Right hindlimb (tissue), 1 donor: ENCODE measurements at places on chromosomes 5 and 9.

GRCh38 chr5:181151146-181151545, 3.8 kb downstream of the OR2V2 start:
- DNase-seq, result no peak

- DNase-seq, result peak; percentile 30
Measured at GRCh38 chr5:169641253-169641652, 4.2 kb downstream of the DOCK2 start.

DNA sequence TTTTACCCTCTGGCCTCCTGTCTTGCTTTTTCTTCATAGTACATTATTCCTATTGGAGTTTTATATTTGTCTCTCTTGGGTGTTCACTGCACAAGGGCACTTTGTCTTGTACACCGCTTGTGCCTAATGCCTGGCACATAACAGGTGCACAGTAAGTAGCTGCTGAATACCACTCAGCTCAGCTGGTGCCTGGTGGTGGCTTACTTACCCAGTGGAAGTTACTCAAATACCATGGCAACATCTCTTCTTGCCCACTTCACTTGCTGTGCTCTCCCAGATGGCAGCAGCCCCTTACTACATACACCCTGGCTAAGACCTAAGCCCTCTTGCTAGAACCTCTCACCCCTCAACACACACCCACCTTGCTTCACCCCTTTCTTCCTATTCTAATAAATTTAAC, 11.3 kb upstream of the SKP1 start:
- DNase-seq, result no peak

DNA sequence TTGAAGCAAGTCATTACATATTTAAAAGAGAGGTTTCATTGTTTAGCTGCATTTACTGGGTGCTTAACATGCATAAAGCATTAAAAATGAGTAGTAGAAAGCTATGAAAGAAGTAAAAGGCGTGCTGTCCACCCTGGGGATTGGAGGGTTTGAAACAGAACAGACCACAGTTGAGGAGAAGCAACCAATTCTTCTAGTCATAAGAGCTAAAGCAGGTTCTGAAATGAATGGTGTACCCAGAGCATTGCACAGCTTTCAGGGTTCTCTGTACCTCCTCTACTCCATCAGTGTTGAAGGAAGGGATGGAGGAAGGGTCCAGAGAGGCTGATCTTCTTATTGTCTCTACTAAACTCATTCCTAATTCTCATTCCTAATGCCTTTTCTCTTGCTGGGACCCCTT, 68.9 kb downstream of the SH3RF2 start:
- no peak for DNase-seq

DNA sequence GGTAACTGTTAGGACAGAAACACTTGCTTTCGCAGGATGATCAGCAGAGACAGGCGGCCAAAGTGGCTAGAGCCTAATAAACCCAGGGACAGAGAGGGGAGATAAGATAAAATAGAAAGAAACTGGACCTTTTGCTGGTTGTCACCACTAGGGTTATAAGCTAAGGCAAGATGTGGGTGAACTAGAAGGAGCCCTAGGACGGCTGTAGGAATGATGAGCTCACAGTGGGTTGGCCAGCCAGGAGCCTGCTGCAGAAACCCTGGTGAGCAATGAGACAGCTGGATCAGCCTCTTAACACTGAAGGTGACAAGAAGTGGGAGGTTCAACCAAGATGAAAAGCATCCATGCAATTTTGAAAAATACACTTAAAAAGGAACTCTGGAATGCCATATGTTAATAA, 13.5 kb downstream of the CTNND2 start:
- DNase-seq, result no peak

- no peak for DNase-seq
Measured at GRCh38 chr5:84605241-84605640, 220.6 kb upstream of the EDIL3 start.

DNA sequence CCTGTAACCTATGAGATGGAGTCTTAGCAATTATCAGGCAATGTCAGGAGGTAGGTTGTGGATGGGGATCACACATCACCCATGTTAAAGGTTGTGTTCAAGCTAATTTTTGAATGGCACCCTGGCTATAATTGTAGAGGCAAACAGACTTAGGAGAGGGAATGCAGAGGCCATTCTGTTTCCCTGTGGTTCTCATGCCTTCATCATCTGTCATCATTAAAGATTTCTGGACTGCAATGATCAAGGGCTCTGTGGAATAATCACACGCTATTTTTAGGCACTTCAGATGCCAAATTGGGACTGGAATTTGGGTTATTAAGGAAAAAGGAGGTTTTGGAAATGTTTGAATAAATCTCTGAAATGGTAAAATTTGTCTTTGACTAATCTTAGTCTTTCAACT, 1065.4 kb downstream of the TAF11L14 start:
- no peak for DNase-seq

DNA sequence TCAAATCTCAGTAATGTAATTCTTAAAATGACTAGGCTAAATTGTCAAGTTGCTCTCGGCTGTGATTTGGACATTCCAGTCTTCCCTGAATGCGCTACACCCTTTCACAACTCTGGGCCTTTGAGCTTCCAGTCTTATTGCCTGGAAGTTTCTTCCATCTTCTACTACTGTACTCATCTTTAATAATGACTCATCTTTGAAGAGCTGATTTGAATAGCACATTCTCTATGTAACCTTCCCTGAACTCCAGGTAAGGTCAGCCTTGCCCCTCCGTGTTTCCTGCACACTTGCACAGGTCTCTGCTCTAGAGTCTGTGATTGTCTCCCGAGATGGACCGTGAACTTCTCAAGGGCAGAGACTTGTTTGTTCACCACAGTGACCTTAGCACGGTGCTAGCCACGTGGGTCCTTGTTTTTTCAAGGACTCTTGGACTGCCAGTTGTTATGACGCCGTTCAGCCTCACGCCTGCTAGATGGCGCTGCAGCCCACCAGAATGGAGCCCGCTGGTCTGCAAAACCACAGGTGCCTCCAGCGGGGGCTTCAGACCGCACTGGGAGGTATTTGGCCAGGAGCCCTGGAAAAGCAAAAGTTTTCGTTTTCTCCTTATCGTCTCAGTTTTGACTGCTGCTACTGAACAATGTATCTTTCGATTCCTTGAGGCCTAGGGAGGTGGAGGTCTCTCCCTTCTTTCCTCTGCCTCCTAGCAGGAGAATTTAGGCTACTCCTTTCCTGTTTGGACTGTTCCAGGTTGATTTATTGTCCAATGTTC, 44.4 kb downstream of the SEC61B start:
- peak; percentile 79 for DNase-seq

GRCh38 chr9:138020795-138021182, 143.2 kb downstream of the CACNA1B start:
- no peak for DNase-seq

- DNase-seq, result no peak
Measured at GRCh38 chr5:160905285-160905684, 53.3 kb upstream of the ATP10B start.

DNA sequence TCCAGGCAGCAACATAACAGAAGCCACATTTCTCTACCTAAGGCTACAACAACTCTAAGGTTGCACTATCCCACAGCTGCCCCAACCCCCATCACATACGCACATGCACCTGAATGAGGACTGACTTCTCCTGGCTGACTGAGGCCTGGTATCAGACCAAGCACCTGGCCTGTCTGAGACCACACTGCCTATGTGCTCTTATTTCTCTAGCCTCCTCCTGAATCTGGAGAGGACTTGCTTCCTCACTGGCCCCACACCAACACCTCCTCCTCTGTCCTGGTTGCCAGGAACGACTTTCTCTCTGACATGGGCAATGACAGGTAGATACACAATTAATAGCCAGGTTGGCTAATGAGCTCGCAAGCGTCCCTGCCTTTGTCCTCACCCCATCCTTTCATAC, 14.9 kb upstream of the VDAC1 start:
- DNase-seq, result no peak

DNA sequence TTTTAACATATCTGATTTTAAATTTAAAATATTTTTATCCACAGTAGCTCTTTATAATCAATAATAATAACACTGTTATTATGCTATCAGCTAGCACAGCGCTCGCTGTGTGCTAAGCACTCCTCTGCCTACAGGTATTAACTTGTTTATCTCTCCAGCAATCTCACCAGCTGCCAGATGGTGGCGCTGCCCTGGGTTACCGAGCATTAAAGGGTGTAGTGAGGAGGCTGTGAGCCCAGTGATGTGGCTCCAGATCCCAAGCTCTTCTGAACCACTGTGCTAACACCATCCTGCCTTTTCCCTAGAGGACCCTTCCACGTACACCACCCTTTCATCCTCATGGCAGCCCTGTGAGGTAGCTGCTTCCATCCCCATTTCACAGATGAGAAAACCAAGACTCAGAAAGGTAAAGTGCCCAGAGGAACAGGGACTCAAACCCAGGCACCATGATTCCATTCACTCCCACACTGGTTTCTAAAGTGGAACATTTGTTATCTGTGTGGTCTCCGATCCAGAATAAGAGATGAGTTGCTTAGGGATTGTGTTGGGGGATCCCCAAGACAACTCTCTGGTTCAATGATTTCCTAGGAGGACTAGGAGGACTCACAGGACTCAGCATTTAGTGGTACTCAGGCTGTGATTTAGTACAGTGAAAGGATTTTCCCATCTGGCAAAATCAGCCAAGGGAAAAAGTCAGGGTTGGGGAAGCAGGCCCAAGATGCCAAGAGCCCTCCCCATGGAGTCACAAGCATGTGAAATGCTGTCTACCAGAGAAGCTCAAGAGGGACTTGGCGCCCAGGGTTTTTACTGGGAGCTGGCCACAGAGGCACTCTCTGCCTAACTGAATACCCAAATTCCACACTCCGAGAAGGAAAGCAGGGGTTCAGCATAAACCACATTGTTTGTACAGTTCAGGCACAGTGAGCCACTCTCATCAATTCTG, 7.0 kb downstream of the IGFBPL1 start:
- DNase-seq, result no peak

GRCh38 chr5:115068239-115069086, 101.2 kb downstream of the TRIM36 start:
- DNase-seq, result no peak

GRCh38 chr5:30690931-30691330, 502.6 kb upstream of the CDH6 start:
- DNase-seq, result no peak

DNA sequence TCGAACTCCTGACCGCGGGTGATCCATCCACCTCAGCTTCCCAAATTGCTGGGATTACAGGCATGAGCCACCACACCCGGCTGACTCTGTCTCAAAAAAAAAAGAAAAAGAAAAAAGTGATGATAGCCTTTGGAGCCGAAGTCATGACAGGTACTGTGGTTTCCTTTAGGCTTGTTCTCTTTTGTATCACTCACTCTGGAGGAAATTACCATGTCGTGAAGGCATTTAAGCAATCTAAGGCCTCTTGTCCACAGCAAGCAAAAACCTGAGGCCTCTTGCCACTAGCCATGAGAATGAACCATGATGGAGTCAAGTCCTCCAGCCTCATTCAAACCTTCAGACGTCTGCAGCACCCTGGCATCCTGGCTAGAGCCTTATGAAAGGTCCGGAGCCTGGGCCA, 286.1 kb downstream of the RAB3C start:
- DNase-seq, result no peak

DNA sequence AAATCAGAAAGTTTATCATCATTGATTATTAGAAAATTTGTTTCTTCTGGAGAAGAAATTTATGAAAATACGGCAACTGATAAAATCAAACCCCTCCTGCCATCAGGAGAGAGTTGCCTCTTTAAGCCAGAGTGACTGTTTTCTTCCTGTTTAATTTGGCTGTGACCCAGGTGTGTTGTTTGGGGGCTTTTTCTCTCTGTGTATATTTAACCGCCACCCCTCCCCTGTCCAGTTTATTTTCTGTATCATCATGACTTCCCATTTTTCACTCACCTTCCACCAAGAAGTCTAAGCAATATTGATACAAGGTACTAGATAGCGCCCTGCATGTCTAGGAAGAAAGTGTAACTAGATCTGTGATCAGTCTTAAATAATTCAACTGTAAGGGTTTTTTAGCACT, 50.1 kb downstream of the FAM78A start:
- DNase-seq, result no peak

DNA sequence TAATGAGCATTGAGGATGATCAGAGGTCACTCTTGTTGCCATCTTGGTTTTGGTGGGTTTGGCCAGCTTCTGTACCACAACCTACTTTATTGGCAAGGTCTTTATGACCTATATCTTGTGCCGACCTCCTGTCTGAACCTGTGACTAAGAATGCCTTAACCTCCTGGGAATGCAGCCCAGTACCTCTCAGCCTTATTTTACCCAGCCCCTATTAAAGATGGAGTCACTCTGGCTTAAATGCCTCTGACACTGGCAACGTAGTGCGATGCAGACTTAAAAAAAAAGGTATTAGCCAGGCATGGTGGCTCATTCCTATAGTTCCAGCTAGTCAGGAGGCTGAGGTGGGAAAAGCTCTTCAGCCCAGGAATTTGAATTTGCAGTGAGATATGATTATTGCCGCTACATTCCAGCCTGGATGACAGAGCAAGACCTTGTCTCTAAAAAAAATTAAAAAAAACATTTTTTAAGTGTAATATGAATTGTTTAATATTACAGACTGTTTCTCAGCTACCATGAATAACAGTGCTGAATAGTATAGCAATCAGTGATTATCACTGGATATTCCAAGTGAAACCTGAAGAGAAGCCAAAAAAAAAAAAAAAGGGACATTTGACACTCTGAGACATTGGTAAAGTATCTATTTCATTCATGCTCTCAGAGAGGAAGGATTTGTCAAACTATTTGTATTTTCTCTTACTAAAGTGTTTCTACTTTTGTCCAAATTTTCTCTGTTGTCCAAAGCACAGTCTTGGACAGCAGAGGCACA, 18.3 kb upstream of the STOM start:
- DNase-seq, result no peak

DNA sequence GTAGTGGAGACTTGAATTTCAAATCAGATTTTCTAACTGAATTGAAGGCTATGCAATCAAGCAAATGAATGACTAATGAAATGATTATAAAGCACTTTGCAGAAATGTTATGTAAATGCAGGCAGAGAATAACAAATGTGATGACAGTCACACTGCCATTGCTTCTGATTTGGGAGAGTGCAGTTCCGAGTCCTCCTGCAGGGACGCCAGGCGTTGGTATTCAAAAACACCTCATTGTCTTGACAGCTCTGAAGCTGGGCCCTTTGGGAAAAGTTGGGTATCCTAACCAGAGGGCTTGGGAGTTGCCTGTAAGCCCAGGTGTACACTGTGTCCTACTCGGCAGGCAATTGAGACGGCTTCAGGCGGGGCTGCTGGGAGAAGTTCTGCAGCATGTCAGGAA, 57.9 kb downstream of the C5orf15 start:
- no peak for DNase-seq

DNA sequence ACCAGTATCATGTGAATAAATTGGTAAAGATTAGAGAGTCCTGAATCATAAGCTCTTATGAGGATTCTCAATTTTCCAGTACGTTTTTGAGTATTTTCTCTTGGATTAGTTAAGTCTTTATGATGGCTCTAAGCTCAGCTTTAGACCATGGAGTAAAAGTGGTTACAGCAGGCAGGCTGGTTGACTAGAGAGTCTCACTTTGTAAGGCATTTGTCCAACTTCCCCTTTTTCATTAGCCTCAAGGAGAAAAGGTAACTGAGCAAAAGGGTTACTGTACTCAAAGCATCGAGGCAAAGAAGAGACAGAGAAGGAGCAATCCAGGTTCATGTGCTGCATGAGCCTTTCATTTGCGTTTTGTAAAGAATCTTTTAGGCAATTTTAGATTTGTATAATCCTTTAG, 8.5 kb downstream of the NOP16 start:
- no peak for DNase-seq

- no peak for DNase-seq
Measured at GRCh38 chr9:21443849-21444625, 3.8 kb downstream of the IFNA1 start.

- DNase-seq, result no peak
Measured at GRCh38 chr5:174708476-174709207, 15.7 kb upstream of the MSX2 start.

GRCh38 chr5:63572740-63573139, 389.5 kb downstream of the HTR1A start:
- no peak for DNase-seq
